Lower lobe of right lung (tissue), 2 donors: ENCODE measurements at places on chromosomes 11 and 22. TPM values are rescaled to one million over a fixed set of nuclear protein-coding genes. Genes with fewer than 3 reads are reported as not detected.

ART1 gene
- 1.0 TPM for total RNA-seq

NXPE4 gene
- not detected for total RNA-seq

OR8A1 gene
- total RNA-seq, result not detected

MIOX gene
- not detected for total RNA-seq

RIMBP3C gene
- total RNA-seq, result 0.47 TPM

ST14 gene
- total RNA-seq, result 61.1 TPM

- H3K4me3 ChIP-seq, result no peak overlapping the region
- no peaks in the 10 kb centered on the region for H3K27me3 ChIP-seq
- no peaks in the 10 kb centered on the region for H3K36me3 ChIP-seq
- DNase-seq, result peak; percentile 67
These were observed 13.7 kb downstream of the CYP2D6 start for GRCh38 chr22:42116848-42117424.

MUC5AC gene
- 0.35 TPM for total RNA-seq
